ENCODE measurements at places on chromosomes 7 and 10.
A peak's percentile ranks its signal among the peaks of the same experiment; 100 is the strongest.

GRCh38 chr7:29811586-29811985 is 5.3 kb downstream of the WIPF3 start:
- no peak for DNase-seq

DNA sequence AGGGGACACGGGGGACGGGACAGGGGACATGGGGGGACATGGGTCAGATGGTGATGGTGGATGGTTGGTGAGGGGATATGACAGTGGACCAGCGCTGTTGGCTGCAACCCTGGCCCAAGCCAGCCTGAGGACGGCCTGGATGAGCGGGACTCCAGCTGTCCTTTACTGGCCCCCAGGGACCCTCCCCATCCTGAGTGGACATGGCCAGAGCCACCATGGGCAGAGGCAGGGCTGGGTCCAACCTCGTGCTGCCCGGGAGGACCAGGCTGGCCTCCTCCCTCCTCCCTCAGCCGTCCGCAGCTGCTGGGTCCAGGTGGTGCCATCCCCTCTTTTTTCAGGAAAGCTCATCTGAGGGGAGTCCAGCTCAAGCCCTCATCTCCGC is 30.4 kb downstream of the GET4 start:
- DNase-seq = no peak

- DNase-seq = peak; percentile 70
These were observed 82.4 kb downstream of the ADCYAP1R1 start for GRCh38 chr7:31134246-31135188.

- no peak for DNase-seq
These were observed 40.5 kb downstream of the HTR7 start for GRCh38 chr10:90817128-90817889.

GRCh38 chr7:18610331-18610948 is 114.9 kb downstream of the HDAC9 start:
- peak; percentile 46 for DNase-seq

GRCh38 chr7:2573761-2574160 is 15.0 kb downstream of the IQCE start:
- no peak for DNase-seq

DNA sequence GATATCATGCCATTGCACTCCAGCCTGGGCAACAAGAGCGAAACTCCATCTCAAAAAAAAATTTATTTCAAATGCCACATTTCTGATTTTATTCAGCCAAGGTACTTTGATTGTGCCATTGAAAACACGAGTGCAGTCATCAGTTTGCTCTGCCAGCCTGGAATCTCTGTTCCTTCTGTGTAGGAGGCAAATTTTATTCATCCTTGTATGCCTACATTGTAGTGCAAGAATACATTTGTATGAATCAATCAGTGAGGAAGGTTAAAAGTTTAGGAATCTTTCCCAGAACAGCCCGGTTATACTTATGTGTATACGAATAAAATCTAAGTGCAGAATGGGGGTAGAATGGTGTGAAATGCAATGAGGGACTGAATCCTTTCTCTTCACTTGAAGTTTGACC is 886 bp upstream of the TET1 start:
- DNase-seq = no peak

GRCh38 chr10:114297136-114297705 is 58.2 kb downstream of the VWA2 start:
- DNase-seq = no peak

DNA sequence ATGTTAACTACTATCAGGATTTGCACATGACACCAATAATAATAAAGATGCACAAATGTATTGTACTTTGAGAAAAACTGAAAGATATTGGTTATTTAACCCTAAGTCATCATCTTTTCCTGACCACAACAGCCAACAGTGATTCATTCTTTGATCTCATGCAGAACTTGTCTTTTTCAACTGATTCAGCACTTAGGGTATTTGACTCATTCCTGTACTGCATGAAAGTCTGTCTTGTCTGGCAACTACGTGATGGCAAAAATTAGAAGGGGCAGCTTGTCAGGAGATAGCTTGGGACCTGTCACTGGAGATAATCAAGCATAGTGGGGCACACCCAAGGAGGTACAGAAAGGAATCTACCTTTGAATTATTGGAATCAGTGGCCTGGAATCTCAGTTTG is 77.8 kb upstream of the LRRC17 start:
- peak; percentile 94 for DNase-seq

DNA sequence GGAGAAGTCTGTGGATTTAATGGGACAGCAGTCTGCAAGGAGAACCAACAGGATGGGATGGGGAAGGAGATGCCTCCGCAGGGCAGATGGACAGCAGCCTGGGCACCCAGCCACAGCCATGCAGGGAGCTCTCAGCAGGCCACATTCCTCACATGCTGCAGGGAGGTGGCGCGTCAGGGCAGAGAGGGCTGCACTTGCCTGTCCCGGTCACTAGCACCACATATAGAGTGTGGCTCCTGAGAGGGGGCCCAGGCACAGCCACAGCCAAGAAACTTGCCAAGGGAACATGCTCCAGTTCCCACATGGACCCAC is 86.8 kb upstream of the ZMIZ1 start:
- DNase-seq = no peak

GRCh38 chr7:151400626-151401315 is 9.1 kb downstream of the WDR86 start:
- DNase-seq = no peak

DNA sequence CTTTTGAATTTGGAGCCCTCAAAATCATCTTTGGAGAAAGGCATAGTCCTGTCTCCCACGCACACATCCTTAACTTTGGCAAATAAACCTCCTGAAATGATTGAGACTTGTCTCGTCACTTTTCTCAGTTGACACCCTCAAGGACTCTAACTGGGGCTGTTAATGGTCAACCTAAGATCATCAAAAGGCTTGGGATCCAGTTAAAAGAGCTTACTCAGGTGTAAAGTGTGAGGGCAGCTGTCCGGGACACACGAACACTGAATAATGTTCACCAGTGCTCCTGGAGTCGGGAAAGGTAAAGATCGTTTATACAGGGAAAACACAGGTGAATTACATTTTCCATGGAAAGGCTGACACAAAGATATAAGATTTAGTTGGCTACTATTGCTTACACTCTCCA is 84.7 kb downstream of the PAXIP1 start:
- no peak for DNase-seq

DNA sequence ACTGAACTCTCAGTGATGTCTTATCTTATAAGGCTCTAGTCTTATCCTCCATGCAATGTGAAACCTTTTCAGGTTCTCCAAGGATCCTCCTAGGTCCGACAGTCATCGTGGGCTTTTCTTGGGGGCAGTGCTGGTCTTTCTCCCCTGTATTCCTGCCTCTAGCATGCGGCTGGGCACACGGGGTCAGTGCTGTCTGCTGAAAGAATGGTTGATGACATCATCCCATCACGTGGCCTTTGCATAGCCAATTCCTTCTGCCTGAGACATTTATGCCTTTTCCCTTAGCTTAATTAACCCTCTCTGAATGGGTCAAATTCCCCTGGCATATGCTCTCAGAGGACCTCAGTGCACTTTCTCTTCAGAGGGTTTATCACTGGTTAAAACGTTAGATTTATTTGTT is 27.0 kb upstream of the KCNK18 start:
- peak; percentile 36 for DNase-seq

GRCh38 chr7:81715984-81716588 is 53.8 kb downstream of the HGF start:
- peak; percentile 43 for DNase-seq

DNA sequence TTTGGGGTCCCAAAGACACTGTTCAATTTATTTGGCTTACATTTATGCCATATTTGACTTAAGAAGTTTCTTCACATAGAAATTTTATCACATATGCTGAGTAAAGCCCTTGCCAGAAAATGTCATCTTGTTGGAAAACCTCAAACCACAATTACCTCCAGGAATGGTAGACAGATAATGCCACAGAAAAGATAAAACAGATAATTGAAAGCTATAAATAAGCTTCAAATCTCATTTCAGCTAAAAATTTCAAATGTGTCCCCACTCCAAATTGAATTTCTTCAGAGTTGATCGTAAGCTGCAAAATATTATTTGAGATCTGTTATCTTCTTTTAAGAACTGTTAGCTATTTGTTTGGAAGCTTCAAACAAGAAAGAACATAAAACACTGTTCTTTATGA is 176.4 kb upstream of the PTN start:
- DNase-seq = peak; percentile 8

GRCh38 chr7:23191022-23191421 is 9.2 kb downstream of the NUP42 start:
- DNase-seq = no peak

DNA sequence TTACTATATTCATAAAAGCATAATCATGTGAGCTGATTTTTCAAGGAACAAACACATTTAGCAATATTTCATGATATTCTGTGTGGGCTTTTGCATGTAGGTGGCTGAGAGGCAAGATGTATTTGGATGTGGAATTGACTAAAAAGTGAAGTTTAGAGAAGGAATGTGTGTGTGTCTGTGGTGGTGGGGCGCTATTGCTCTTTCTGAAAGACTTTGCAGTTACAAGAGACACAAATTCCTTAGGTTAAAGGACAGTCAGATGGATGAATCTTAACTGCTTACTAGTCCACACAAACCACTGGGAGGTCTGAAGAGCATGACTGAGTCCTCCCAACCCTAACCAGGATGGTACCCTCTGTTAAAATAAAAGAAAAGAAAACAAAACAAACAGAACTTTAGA is 200.1 kb downstream of the SDHAF3 start:
- peak; percentile 5 for DNase-seq

GRCh38 chr7:140517546-140518369 is 38.5 kb upstream of the MKRN1 start:
- peak; percentile 91 for DNase-seq

DNA sequence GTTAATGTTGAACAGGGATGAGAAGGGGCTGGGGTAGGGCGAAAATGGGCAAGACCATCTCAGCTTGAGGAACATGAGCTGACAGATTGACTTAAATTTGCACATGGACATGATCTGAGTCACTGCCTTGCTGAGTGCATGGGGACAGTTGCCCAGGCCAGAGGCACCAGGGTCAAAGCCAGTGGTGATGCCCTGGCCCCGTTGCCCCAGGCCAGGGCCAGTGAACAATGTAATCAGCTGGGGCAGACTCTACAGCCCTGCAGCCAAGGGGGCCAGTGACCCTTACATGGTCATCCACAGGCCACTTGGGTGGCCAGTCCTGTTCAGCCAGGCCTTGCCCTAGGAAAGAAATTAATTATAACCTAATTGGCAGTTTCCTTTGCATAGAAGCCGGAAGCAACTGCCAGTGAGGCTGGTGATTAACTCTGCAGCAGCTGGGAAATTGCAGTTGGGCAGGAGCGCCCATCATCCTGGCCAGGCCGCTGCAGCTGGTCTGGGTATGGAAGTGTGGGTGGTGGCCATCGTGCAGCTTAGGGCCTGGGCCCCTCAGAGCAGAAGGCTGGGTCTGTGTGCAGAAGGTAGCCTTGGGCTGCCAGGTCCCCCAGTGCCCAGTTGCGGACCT is 9.6 kb downstream of the RET start:
- no peak for DNase-seq

DNA sequence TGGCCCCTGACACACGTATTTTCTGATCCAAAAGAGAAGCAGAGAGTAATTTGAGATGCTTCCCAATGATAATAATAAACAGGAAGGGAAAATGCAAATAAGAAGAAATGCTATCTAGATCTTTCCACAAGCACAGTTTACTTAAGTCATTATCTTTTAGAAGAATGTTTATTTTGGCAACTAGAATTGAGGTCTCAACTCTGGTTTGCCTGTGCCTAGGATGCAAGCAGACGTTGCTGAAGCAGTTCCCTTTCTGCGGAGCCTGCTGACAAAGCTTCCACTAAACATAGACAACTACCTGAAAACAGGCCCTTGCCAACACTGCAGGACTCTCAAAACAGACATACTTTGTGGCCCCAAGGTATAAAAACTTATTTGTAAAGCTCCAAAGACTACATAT is 315.8 kb upstream of the POM121L12 start:
- no peak for DNase-seq

DNA sequence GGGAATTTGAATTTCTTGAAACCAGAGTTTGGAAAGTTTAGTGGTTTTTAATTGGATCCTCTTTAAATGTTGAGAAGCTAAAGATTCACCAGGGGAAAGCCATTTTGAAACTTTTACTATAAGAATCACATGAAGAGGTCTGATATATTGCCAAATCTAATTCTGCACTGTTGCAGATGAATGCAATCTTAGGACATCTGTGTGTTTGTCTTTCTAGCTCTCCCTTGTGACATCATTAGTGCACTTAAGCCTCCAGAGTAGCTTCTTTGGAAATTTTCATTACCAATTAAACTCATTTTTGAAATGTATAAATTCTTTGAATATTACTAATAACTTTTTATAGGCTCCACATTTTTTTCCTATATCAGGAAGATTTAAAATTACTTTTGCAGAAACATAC is 160.2 kb downstream of the BICC1 start:
- peak; percentile 74 for DNase-seq

DNA sequence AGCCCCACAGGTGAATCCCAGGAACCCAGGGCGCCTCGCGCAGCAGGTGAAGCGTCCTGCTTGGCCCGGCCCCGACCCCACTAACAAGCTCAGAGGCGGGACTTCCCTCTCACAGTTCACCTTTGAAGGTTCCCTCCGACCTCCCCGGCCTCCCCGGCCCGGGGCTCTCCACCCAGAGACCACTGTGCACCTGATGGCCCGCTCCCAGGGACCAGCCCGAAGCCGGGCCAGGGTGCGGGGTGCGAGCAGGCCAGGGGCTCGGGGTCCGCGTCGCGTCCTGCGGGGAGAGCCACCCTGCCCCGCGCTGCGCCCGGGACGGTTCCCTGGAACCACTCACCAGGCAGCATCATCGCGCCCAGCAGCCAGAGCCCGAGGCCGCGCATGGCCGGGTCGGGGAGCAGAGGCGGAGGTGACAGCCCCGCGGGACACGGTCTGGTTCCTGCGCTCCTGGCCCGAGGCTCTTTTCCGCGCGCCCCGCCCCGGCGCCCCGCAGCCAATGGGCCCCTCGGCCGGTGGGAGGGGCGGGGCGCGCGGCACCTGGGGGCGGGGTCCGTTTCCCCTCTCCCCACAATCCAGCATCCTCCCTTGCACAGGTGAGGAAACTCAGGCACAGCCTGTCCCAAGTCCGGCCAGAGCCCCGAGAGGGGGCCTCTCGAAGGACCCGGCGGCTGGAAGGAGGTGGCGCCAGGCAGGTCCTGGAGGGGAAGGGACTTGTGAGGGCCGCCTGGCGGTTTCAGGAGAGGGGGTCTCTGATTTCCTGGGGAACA is at the start of gene ADAM8:
Gene ADAM8, minus strand, starts transcription at position 434 of the 767 bp plus-strand sequence. Its CDS starts 51 bp downstream, at position 383.
- no peak for DNase-seq

- peak; percentile 32 for DNase-seq
These were observed 66.1 kb downstream of the ZMYND11 start for GRCh38 chr10:201328-201771.

All from fibroblast of mammary gland (primary cell).